ENCODE measurements at places on chromosomes 6 and 20.

GRCh38 chr6:134123666-134124208 lies 71.3 kb upstream of the SLC2A12 start:
- DNase-seq, result no peak

DNA sequence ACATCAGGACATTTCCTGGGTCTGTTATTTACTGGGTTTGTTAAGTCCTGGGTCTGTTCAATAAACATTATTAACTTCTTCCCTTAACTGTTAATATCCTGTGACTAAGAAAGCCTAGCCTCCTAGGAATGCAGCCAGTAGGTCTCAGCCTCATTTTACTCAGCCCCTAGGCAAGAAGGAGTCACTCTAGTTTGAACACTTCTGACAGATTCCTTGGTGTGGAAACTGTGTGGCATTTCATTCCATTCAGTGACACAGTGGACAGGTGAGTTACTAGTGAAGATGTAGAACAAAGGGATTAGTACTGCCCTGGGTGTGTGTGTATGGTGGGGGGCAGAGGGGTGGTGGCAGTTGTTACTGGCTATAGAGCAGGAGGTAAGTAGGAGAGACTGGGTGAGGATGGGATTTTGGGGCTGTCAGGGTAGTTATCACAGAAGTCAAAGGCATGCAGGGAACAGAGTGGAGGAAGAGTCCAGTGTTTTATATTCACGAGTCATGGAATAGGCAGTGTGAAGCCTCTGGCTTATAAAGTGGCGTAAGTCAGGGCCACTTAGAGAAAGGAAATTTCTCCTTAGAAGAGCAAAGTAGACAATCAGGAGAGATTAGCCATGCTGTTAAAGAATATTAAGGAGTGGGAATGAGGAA lies 28.4 kb downstream of the RNF182 start:
- no peak for DNase-seq

- DNase-seq, result no peak
Measured at GRCh38 chr6:113121571-113121970, 735.6 kb upstream of the MARCKS start.

DNA sequence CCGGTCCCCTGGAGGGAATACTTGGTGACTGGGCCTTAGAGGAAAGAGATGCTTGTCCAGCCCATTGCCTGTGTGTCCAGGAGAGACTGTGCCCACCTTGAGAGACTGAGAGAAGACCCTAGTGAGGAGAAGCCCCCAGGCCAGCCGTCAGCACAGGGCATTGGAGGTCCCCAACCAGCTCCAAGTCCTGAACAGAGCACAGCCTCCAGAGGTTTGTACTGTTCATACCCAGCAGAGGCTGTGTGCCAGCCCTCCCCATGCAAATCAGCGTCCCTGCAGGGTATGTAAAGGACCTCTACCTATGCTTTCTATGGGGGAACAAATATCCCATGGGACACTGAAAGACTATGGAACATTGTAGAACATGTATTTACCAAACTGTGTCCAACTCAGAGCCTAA lies 8.4 kb downstream of the HLA-E start:
- DNase-seq, result no peak

DNA sequence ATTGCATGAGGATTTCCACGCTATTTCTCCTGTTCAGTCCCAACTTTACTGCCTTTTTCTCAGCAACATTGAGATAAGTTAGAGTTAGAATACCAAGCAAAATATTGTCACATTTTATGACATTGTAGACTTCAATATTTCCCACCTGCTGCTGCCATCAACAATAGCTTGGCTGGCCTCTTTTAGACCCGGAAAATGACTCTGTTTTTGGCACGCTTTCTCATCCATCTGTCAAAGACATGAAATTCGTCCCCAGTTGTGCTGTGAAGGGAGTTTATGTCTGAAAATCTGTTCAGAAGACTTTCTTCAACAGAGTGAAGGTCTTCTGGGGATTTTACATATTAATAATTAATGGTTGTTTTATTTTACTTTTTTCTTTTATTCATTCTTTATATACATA lies 857.3 kb downstream of the FRK start:
- no peak for DNase-seq

DNA sequence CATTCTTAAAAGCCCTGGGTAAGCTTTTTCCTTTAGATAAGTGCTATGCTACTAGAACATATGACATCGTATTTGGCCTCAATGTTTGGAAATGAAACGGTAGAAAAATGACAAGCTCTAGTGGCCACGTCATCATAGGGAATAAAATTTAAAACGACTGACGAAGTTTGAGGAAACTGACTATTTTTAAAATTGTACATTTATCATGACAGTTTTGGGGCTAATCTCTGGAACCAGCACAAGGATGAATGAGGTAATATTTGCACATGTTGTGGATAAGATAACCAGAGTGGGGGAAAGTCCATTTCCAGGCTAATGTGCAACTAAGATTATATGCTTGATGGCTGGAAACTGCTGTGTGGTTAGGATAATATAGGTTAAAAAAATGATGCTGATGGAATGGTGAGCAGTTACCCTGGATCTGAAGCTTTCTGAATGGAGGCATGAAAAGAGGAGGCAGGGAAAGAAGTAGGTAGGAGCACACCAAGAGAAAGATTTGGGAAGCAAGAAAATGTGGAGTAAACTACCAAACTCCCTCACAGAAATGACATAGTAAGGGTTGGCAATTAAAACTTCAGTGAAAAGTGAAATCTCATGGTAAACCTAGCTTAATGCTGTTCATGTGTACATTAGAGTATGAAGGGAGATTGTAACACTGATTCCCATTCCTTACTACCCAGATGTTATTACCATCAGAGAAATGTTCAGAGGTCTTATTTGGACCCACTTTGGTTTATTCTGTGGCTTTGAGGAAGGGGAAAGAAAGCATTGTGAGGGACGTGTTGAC lies 42.7 kb upstream of the CEP162 start:
- DNase-seq, result no peak

GRCh38 chr6:43953256-43953655 lies 174.0 kb downstream of the MRPL14 start:
- DNase-seq, result no peak
